ENCODE measurements at places on chromosomes 2 and 18.

DNA sequence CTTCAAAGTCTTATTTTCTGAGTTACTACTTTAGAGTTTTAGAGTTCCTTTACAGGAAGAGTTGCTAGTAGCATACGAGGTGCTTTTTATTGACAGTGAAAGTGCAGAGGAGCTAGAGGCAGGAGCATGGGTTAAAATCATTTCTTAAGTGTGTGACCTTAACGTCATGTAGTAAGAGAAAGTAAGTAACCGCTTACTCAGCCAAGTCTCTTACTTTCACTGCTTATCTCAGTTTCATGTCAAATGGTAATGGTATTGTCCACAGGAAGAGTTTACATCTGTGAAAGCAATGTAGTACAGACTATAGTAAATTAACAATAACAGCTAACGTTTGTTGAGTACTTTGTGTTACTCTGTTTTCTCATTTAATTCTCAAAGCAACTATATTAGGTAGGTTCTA lies 12.6 kb downstream of the NDUFAF7 start:
- no peak for DNase-seq

DNA sequence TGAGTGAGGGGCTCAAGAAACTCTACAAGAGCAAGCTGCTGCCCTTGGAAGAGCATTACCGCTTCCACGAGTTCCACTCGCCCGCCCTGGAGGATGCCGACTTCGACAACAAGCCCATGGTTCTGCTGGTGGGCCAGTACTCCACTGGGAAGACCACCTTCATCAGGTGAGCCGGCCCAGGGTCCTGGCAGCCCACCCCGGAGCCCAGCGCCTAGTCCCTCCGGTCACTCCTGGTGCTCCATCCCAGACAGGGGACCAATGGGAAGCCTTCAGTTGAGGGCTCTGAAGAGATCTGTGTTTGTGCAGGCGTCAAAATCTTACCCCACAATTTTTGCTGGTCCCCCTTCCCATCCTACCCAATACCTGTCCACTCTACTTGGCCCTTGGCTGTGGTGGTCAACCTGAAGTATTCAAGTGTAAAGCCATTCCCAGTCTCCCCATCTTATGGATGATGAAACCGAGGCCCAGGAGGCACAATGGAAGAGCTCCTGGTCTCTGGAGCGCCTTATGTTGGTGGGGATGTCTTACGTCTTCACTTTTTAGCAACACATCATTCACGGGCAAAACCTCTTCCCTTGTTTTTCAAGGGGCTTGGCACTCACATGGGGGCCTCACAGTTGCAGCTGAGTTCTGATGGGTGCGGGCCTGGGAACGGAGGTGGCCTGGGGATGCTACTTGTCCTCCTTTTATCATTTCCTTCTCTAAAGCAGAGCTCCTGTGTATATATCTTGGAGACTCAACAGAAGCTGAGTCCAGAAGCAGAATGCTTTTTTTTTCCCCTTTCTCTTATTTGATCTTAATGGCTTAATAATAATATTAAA lies 941 bp downstream of the EHD3 start:
- no peak for DNase-seq

DNA sequence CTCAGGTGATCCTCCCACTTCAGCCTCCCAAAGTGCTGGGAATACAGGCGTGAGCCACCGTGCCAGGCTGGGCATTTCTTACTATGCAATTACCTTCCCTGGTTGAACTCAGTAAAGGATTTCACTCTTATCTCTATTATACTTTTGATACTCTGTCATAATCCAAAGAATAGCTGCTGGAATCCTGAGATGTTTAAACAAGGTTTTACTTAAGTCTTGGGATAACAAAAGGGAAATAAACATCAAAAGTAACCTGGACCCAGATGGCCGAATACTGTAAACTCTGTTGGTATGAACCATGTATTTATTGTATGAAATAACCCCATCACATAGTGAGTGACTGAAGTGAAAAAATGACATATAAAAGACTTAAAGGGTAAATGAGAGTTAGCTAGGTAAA lies 11.9 kb upstream of the DLX2 start:
- DNase-seq: no peak

DNA sequence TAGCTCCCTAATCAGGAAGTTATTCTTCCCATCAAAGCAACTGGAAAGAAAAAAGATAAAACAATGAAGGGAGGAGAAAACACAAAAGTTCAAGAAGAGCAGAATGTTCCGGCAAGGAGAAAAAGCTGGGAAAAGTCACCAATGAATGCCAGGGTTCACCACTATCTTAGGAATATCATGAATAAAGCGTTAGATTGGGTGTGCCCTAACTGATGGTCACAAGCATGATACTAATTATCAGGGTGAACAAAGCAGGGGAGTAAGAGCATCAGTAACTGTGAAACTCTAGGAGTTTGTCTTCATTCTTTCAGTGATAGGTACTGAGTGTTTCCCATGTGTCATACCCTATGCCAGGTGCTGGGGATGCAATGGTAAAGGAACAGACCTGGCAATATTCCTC lies 115.5 kb downstream of the ABCA12 start:
- DNase-seq: no peak

DNA sequence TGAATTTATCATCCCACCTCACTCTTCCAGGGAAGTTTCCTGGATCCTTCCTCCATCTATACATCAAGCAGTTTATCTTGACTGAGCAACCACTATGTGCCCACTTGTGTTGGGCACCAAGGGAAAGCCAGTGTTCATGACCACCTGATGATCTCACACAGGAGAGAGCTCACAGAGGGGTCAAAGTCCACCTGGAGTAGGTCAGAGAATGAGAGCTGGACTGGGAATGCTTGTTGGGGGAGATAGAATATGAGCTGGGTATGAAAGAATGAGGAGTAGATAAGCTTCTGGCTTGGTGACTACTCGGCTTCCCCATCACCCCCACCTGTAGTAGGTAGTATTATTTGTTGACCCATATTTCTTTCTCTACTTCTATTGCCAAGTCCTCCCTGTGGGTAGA lies 72.2 kb upstream of the CYRIA start:
- DNase-seq: no peak

GRCh38 chr2:120142528-120143219 lies 80.5 kb downstream of the TMEM185B start:
- DNase-seq: no peak

DNA sequence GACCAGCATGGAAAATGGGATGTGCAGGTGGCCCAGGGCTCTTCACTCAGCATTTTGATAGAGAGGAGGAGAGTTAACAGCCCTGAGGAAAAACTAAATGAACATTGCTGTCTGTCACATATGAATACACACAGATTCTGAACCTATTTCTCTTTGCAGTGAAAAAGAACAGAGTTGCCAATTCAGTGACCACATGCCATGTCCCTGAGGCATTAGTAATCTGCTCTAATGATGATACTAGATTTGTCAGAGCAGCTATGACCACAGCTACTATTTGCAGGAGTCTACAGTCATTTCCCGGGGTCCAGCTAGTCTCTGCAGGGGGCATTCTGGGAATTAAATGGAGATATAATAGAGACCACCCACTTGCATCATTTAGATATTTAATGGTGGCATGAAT lies 267.6 kb downstream of the TMX3 start:
- DNase-seq: no peak

DNA sequence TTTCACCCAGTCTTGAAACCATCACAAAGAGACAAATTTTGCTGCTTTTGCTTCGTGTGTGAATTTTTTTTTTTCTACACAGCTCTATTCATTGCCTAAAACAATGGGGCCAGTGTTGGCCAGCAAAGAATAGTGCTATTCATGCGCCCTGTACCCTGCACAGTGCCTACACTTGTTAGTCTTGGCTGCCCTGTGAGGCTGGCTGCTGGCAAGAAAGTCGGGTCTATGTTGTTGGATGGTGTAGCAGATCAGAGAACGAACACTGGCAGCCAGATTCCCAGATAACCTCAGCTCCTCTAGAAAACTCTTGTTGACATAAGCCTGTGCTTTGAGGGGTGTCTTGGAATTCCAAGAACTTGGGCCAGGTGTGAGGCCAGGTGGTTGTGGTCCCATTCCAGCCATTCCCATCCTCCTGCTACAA lies 455.7 kb upstream of the TCF4 start:
- DNase-seq: no peak

- no peak for DNase-seq
Measured at GRCh38 chr2:111143107-111143842, 22.6 kb downstream of the BCL2L11 start.

DNA sequence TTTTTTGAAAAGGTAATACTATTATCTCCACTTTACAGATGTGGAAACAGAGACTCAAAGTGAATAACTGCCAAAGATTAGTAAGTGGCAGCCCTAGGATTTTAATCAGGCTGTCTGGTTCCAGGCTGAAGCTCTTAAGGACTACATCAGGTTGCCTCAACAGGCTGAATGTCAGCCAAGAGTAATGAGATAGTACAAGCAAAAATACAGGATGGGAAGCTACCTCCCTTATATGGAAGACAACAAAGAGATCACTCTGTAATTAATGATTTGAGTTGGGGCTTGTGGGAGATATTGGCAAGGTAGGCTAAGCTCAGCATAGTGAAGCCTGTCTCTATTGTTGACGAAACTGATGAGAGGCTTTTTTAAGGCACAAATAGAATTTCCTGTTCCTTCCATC lies 323.1 kb downstream of the KCNJ3 start:
- no peak for DNase-seq

- DNase-seq: no peak
Measured at GRCh38 chr2:161427664-161428587, 11.8 kb downstream of the TBR1 start.

DNA sequence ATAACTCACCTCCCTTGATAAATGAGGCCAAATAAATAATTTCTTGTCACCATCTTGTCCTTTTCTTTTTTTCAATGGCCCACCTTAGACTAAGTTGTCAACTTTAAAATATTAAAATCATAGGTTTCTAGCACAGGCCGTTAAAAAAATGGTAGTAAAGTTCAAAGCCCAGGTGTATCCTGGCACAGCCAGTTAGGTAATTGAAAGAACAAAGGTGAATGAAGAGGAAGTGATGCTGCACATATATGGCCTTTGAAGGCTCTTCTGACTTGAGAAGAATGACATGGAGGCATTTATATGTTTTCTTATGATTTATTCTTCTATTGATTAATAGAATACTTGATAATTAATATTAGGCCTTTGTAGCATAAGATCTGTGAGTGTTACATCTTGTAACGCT lies 208.7 kb downstream of the PTPRM start:
- no peak for DNase-seq

- no peak for DNase-seq
Measured at GRCh38 chr2:133124446-133124845, 443.8 kb downstream of the NCKAP5 start.

DNA sequence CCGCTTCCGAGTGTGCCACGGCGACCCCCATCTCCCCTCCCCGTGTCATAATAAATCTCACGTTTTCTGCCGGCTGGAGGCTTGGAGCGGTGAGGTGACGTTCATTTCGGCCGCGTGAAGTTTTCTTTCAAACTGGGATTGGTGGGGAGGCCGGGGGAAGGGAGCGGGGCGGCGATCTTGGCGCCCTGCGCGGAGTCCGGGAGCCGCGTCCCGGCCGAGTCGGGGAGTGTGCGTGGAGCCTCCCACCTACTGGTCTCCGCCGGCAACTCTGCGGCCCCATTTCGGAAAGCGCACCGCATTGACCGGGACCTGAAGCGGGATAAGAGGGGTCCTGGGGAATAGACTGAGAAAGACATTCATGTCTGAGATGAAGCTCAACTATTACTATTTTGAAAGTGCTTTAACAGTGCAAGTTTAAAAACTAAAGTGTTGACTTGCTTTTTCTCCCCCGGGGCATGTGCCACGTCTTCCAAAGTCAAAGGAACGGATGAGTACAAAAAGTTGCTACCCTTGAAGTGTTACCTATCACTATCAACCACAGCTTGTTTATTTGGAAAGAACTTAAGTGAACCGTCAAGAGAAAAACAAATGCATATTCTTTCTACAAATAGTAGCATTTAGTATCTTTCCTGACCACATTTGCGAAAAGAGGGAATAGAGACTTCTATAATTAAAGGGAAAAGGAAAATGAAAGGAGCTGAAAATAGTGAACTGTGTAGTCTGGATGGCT lies 818 bp upstream of the IKZF2 start:
- DNase-seq: peak; percentile 29

- no peak for DNase-seq
Measured at GRCh38 chr2:118094503-118094902, 6.2 kb downstream of the INSIG2 start.

GRCh38 chr2:105072039-105072438 lies 34.2 kb downstream of the MRPS9 start:
- no peak for DNase-seq

DNA sequence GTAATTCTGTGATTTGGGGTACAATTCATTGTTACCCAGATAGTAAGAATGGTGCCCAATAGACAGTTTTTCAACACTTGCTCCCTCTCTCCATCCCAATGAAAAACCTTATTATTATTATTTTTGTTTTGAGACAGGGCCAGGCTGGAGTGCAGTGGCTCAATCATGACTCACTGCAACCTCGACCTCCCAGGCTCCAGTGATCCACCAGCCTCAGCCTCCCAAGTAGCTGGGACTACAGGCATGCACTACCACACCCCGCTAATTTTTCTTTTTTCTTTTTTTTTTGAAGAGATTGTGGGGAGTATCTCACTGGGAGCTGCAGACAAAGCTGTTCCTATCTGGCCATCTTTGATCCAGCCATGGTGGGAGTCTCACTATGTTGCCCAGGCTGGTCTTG lies 7.2 kb downstream of the TGFA start:
- DNase-seq: no peak

GRCh38 chr18:9290156-9290555 lies 44.4 kb upstream of the TWSG1 start:
- DNase-seq: no peak

- no peak for DNase-seq
Measured at GRCh38 chr2:128281852-128282245, 36.8 kb downstream of the HS6ST1 start.

GRCh38 chr2:222637067-222637466 lies 18.8 kb downstream of the FARSB start:
- DNase-seq: no peak

GRCh38 chr2:43524177-43524965 lies 71.5 kb downstream of the THADA start:
- no peak for DNase-seq

DNA sequence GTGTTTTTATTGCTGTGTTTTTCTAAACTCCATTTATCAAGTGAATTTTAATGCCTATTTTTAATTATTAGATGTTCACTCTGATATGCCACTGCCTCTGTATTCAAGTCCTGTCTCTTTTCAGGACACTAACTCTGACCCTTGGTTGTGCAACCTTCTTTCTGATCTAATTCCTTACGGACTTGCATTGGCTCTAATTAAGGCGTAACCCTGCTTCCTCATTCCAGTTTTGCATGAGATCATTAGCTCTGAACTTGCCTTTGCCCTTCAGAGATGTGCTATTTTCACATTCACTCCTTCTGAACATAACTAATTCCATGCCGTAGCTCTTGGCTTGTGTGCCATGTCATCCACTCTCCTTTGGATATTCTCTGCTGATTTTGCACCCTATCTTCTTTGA lies 162.5 kb upstream of the TMEFF2 start:
- DNase-seq: no peak
